ENCODE measurements at places on chromosomes 7 and 10.

GRCh38 chr10:30990971-30991646 lies 40.6 kb downstream of the ZNF438 start:
- no peak for DNase-seq

DNA sequence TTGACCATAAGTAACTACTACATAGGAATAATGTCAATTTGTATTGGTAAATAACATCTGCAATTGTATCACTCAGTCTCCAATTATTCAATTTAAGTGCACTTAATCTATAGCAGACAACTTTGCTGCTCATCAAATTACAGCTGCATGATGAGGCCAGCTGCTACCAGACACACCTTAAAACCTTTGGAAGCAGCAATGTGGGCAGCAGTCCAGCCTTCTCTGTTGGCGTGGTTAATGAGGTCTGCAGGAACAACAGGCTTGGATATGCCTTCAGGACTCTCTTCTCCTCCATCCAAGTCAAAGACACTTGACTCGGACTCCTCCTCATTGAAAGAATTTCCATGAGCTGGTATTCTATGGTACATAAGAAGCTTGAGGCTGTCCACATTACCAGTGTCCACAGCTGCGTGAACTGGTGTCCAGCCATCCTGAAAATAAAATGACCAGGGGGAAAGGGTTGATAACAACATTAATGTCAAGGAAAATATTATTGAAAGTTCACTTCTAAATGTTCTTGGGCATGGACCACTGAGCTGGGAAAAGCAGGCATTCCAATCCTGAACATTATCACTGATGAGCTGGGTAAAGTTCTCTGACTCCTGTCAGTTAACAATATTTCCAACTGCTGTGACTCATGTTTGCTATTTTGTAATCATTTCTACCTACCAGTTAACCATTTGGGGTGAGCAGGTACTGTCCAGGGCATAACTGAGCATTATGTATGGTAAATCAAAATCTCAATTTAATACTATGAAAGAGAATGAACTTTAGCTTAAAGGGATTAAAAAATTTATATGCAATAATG lies 95.7 kb downstream of the CTTNBP2 start:
- peak; percentile 26 for DNase-seq

DNA sequence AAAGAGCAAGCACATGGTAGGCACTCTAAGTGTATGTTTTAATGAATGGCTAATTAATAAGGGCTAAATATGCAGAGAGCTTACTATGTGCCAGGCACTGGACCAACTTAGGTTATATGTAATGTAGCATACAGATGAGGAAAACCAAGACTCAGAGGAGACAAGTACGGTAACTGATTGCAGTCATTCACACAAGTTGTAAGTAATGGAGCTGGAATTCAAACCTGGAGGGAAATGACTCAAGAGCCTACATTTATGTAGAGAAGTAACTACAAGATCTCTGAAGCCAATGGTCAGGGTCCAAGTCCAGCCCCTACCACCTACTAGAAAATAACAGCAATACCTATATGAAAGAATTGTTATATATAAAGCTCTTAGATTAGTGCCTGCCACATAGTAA lies 97.3 kb upstream of the KCNIP2 start:
- no peak for DNase-seq

DNA sequence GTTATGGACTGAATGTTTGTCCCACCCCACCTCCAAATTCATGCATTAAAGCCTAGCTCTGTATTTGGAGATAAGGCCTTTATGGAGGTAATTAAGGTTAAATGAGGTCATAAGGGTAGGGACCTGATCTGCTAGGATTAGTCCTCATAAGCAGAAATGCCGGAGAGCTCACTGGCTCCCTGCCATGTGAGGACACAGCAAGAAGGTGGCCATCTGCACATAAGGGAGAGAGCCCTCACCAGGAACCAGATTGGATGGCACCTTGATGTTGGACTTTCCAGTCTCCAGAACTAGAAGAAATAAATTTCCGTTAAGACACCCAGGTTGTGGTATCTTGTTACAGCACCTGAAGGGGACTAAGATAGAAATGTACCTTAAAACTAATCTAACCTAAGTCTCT lies 816.1 kb upstream of the C7orf33 start:
- DNase-seq = no peak

GRCh38 chr10:110263164-110263563 lies 41.6 kb downstream of the SMNDC1 start:
- DNase-seq = no peak

GRCh38 chr10:61662794-61663259 lies at the start of gene CABCOCO1:
CABCOCO1 (plus strand) TSS chr10:61662929; CDS start chr10:61662973, 44 bp downstream.
- DNase-seq = peak; percentile 63

- DNase-seq = no peak
Observed at GRCh38 chr7:115533785-115534184, 496.8 kb downstream of the TFEC start.

- DNase-seq = no peak
Observed at GRCh38 chr7:130222-130572, 62.2 kb upstream of the FAM20C start.

DNA sequence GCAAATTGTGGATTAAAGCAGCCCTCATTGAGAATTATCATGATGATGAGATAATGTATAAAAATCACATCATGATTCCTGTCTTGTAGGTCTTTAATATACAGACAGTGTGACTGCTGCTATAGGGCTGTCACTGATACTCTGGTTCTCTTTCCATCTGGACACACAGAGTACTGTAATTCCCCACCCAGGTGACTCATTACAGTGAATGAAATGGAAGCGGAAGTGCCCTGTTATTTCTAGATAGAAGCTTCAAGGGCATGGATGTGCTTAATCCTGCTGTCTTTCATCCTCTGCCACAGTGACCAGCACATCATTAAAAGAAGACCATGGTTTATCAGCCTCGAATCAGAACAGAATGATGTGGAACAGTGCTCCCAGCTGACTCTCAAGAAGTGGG lies 1234.0 kb downstream of the SORCS3 start:
- no peak for DNase-seq

- no peak for DNase-seq
Observed at GRCh38 chr7:28360739-28361138, 51.6 kb upstream of the CREB5 start.

GRCh38 chr10:89494575-89494974 lies 40.8 kb downstream of the SLC16A12 start:
- DNase-seq = no peak

DNA sequence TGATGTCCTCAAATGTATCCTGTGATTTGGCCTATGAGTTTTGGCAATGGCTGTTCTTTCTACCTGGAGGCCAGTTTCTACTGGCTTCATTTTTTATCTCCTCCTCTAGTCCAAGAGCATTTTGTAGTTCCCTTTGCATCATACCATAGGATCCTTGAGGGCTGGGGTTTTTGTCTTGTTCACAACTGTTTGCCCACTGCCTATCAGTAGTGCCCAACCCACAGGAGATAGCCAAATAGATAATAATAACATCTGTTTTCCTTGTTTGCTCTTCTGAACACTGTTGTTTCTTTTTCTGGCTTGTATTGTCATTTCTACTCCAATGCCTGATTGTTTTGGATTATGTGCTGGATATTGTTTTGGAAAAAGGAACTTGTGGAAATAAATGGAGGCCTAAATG lies 3.4 kb downstream of the CDK1 start:
- DNase-seq = no peak

DNA sequence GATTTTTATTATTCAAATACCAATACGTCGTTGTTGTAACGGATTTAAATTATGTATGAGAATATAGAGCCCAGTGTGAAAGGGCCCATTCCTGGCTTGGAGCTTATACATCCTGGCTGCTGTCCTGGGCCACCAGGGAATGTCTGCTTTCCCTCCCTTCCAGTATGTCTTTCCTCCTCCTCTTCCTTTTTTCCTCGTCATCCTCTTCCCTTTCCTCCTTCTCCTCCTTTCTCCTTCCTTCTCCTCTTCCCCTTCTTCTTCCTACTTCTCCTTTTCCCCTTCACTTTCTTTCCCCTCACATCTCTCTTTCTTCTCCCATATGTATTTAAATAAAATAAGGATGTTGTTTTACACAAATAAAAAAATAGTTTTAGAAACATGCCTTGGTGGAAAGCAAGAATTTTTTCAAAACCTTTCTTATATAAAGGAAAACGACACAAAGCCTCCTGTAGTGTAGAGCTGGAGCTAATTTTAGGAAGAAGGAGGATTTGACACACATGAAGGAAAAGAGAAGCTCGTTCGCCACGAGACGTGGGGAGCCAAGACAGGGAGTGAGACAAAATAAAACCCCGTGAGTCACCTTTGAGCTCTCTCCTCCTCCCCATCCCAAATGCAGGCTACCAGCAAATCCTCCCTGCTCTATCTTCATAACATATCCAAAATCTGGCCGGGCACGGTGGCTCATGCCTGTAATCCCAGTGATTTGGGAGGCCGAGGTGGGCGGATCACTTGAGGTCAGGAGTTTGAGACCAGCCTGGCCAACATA lies 301.1 kb upstream of the LYZL1 start:
- no peak for DNase-seq

GRCh38 chr7:79132844-79133451 lies 320.5 kb downstream of the MAGI2 start:
- no peak for DNase-seq

- DNase-seq = no peak
Observed at GRCh38 chr7:110779339-110779738, 311.6 kb upstream of the LRRN3 start.

DNA sequence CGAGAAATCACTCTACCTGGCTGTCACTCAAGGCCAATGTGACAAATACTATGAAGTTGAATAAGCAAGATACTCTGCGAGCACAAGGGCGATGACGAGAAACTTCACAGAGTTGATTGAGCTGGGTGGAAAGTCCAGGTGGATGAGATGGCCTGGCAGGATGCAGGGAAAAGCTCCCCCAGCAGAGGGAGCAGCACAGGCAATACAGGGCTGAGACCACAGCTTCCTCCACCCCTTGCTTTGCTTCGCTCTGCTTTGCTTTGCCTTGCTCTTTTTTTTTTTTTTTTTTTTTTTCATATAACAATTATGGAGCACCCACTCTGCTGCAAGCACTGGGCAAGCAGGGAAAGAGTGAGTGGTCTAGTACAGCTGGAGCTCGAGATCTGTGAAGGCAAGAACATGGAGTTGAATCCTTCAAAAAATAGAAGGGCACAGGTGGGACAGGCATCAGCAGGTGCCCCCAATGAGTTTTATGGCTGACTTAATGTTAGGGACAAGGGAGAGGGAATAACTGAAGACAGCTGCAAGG lies 88.3 kb downstream of the CABCOCO1 start:
- DNase-seq = no peak

GRCh38 chr10:115209133-115209532 lies 116.0 kb downstream of the ATRNL1 start:
- no peak for DNase-seq

- DNase-seq = no peak
Observed at GRCh38 chr7:20030417-20030816, 186.8 kb downstream of the MACC1 start.

GRCh38 chr7:113875224-113875623 lies 43.6 kb downstream of the PPP1R3A start:
- DNase-seq = no peak

GRCh38 chr7:40329601-40330153 lies 194.9 kb downstream of the SUGCT start:
- DNase-seq = peak; percentile 0

DNA sequence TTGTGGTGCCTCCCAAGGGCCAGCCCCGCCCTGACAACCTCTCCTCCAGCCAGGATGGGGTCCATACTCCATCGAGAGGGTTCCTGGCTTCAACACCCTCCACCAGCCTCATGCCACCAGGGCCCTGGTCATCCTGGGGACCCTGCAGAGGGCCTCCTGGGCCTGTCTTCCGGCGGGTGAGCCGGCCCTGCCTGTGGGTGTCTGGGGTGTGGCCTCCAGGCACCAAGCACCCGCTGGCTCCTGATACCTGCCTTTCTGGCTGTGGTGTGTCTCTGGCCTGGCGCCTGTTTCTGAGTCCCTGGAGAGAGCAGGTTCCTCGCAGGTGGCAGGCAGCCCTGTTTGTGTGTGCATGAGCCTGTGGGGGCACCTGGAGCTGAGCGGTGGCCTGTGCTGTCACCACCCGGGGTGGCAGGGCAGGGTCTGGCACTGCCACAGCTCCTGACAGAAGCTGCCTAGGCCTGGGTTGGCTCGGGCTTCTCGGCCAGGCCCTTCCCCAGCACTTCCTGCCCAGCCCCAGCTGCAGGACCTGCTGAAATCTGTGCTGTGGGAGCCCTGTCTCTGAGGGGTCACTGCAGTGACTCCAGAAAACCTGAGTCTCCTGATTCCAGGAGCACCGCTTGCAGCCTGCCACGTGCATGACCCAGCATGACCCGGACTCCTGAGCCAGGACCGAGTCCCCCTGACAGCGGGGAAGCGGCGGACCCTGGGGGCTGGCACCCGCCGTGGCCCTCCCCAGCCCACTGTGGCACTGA lies 18.4 kb downstream of the ADAM8 start:
- DNase-seq = no peak

- DNase-seq = no peak
Observed at GRCh38 chr7:156610601-156611000, 30.0 kb upstream of the RNF32 start.

GRCh38 chr10:79001082-79001885 lies 67.5 kb upstream of the ZMIZ1 start:
- DNase-seq = no peak

GRCh38 chr7:117269417-117269816 lies 53.4 kb downstream of the WNT2 start:
- DNase-seq = no peak

DNA sequence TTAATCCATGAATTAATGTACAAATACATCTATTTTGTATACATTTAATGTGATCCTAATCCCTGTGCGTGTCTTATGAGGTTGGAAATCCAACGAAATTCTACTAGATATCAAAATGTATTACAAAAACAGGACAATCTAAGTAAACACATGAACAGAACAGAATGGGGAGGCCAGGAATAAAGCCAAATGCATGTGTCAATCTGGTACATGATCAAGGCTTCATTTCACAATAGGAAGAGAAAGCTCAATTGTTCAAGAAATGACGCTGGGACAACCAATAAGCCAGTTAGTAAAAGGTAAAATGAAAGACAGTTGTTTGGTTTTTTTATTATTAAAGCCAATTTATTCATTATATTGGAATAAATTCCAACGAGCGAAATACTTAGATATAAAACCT lies 83.0 kb downstream of the COL13A1 start:
- no peak for DNase-seq

GRCh38 chr10:103818765-103819374 lies 36.5 kb downstream of the SH3PXD2A start:
- DNase-seq = no peak

GRCh38 chr7:49580000-49580399 lies 193.4 kb upstream of the VWC2 start:
- DNase-seq = no peak

- DNase-seq = no peak
Observed at GRCh38 chr7:34501156-34501555, 156.9 kb upstream of the NPSR1 start.

GRCh38 chr7:74220229-74220628 lies 10.4 kb downstream of the LAT2 start:
- no peak for DNase-seq

GRCh38 chr7:95396136-95397032 lies at the start of gene PON3:
PON3 (minus strand) TSS chr7:95396375; CDS start chr7:95396350, 25 bp downstream.
- no peak for DNase-seq

GRCh38 chr7:147400221-147400689 lies 1190.3 kb upstream of the C7orf33 start:
- DNase-seq = no peak

GRCh38 chr7:129832282-129832681 lies 120.5 kb downstream of the UBE2H start:
- DNase-seq = no peak

GRCh38 chr10:10313149-10313835 lies 704.4 kb upstream of the CELF2 start:
- DNase-seq = no peak

Measured in NCI-H1092 (cell line).